ENCODE measurements at places on chromosomes 3 and 15.

DNA sequence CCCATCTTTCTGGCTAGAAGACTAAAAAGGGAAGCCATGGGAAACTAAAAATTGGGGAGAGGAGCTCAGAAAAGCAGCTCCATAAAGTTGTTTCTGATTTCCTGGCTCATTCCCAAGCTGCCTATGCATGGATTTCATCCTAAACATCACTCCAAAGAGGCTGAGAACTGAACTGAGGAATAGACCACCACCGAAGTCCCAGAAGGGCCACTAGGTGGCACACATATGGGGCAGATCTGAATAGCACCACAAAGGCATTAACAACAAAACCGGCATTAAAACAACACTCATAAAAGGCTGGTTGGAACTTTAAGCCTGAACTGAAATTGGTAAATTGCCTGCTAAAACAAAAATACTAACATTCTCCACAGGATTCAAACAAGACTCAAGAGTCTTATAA lies 106.3 kb downstream of the PLD1 start:
- DNase-seq, result no peak

GRCh38 chr15:87816016-87816415 lies 440.5 kb downstream of the NTRK3 start:
- DNase-seq, result no peak

- DNase-seq, result no peak
These were observed 8.3 kb downstream of the ANKRD63 start for GRCh38 chr15:40274350-40275274.

DNA sequence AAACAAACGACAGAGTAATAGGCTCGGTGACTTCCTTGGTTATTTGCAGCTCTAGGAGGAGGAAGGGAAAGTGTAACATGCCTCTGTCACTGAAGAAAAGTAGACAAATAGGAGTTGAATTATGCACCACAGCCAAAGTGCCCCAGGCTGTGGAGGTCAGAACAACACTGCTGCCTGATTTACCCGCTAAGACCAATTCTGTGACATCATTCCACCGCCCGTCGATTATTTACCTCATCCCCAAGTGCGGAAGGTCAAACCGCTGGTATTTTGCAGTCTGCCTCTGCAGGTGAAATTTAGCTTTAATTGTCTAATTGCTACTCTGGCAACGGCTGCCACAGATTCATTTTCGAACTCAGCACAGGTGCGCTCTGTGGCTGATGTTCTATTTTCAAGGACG lies 106.3 kb upstream of the PRICKLE2 start:
- no peak for DNase-seq

DNA sequence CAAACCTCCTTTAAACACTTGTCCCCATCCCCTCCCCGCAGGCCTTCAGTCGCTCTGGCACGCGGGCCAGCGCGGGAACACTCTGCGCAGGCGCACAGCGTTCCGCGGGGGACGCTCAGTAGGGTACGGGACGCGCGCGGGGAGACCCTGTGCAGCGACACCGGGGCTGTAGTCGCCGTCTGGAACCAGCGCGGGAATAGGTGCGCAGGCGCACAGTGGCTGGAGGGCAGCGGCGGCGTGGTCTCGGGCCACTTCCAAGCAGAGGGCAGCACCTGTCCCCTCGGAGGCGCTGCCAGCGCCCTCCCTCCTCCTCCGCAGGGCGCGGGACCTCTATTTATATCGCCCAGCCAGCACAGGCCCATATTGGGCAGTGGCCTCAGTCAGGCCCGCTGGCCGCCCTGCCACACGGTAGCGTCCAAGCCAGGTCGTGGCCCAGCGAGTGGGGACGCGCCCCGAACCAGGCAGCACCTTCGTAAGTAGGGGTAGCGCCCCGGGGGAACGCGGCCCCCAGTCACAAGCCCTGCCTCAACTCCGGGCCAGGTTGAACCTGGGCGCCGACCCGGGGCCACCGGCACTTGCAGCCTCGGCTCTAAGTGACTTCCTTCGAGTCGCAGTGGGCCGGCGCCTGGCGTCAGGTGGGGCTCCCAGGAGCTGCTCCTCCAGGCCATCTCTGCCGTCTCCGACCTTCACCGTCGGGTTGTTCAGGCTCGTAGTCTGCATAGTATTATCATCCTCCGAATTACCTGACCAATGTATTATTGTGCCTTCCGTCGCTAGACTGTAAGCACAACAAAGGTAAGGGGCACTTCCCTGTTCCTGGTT lies at the start of gene KBTBD12:
KBTBD12 (plus strand) TSS at position 118 of the 822 bp plus-strand sequence. CDS start 7,830 bp downstream, outside the sequence.
- no peak for DNase-seq

- DNase-seq, result no peak
These were observed 61.0 kb upstream of the PYDC2 start for GRCh38 chr3:191399918-191400317.

Data from epithelial cell of prostate (primary cell).